ENCODE measurements at places on chromosomes 1 and 21.

DNA sequence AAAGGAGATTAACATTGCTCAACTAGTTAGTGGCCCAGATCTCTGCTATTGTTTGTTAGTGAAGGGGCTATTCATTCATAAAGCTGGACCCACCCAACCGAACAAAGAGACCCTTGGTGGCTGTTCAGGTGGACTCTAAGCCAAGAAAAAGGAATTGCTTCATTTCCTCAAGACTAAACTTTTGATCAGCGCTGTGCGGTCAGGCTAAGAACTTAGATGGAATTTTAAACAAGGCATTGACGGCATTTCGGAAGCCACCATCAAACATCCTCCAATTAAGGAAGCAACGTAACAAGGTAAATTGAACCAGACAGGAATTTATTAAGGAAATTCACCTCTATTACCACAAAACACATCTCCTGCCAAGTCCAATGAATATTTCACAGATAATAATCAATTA, 19.9 kb upstream of the SHCBP1L start:
- no peak overlapping the region for H3K4me3 ChIP-seq
- no peaks in the 10 kb centered on the region for H3K4me1 ChIP-seq
- H3K36me3 ChIP-seq: no peaks in the 10 kb centered on the region

- no peak overlapping the region for H3K27ac ChIP-seq
- no peaks in the 10 kb centered on the region for H3K4me1 ChIP-seq
- no peak for DNase-seq
- no peak overlapping the region for H3K4me3 ChIP-seq
Observed at GRCh38 chr1:233518344-233518743, 95.6 kb upstream of the KCNK1 start.

- peaks cover 9% of the 10 kb centered on the region for H3K4me1 ChIP-seq
- peak; percentile 31 for DNase-seq
- H3K36me3 ChIP-seq: no peaks in the 10 kb centered on the region
Observed at GRCh38 chr1:1906185-1907097, 8.6 kb upstream of the CALML6 start.

DNA sequence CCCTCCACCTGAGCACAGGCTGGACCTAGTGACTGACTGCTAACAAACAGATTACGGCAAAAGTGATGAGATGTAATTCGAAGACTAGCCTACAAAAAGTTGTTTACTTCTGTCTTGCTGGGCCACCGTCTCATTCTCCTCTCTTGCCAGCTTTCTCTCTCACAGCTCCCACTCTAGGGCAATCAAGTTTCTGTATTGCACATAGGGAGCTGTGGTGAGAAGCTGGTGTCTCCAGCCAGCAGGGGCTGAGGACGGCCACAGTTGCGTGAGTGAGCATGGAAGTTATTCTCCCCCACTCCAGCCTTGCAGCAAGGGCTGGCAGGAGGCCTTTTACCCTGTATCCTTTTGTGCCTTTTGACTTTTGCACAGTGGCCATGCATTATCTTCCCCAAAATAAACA, 8.6 kb upstream of the COL6A2 start:
- H3K27ac ChIP-seq: no peak overlapping the region
- DNase-seq: no peak
- no peak overlapping the region for H3K4me3 ChIP-seq
- no peaks in the 10 kb centered on the region for H3K36me3 ChIP-seq
- no peaks in the 10 kb centered on the region for H3K4me1 ChIP-seq
- H3K27me3 ChIP-seq: no peaks in the 10 kb centered on the region

GRCh38 chr1:60697204-60697994, 385.0 kb upstream of the NFIA start:
- H3K4me3 ChIP-seq: no peak overlapping the region
- H3K27me3 ChIP-seq: no peaks in the 10 kb centered on the region
- H3K36me3 ChIP-seq: no peaks in the 10 kb centered on the region
- no peaks in the 10 kb centered on the region for H3K4me1 ChIP-seq

DNA sequence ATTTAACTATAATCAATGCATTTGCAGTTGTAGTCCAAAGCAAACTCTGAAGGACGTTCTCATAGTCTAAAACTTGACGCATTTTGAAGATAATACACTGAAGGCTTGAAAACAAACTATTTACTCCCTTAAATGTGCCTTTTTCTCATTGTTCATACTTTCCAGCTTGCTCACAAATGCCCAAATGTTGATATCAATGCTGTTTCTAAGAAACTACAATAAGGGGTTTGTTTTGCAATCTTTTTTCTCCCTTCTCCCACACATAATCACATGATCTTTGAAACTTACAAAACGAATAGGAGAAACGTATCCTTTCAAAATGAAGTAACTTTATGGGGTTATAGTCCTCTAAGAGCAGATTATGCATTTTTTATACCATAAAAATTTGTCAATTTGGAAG, 508.7 kb downstream of the DPYD start:
- H3K27ac ChIP-seq: no peak overlapping the region
- H3K4me3 ChIP-seq: no peak overlapping the region
- peaks cover 2% of the 10 kb centered on the region for H3K36me3 ChIP-seq
- no peaks in the 10 kb centered on the region for H3K4me1 ChIP-seq
- no peaks in the 10 kb centered on the region for H3K27me3 ChIP-seq
